ENCODE measurements at places on chromosomes 3 and 15. TPM values are rescaled to one million over a fixed set of nuclear protein-coding genes. Genes with fewer than 3 reads are reported as not detected.

DISP2 gene
- 0.39 TPM for total RNA-seq

HRH1 gene
- 0.87 TPM for total RNA-seq

NR1I2 gene
- not detected for total RNA-seq

KBTBD13 gene
- not detected for total RNA-seq

FURIN gene
- 80.0 TPM for total RNA-seq

WDR49 gene
- not detected for total RNA-seq

INSYN1 gene
- total RNA-seq, result under 0.01 TPM

NR2F2 gene
- total RNA-seq, result 23.2 TPM

GOLGA8J gene
- not detected for total RNA-seq

LSAMP gene
- not detected for total RNA-seq

CADM2 gene
- total RNA-seq, result 9.3 TPM

LIPH gene
- 1.2 TPM for total RNA-seq

REC114 gene
- total RNA-seq, result not detected

VGLL3 gene
- total RNA-seq, result 536 TPM

PROK2 gene
- not detected for total RNA-seq

KCNAB1 gene
- under 0.01 TPM for total RNA-seq

SPSB4 gene
- 0.39 TPM for total RNA-seq

SENP5 gene
- 37.7 TPM for total RNA-seq

TMCO5A gene
- total RNA-seq, result not detected

TAGLN3 gene
- total RNA-seq, result not detected

GP9 gene
- total RNA-seq, result not detected

B3GALNT1 gene
- total RNA-seq, result 14.6 TPM

SLC15A2 gene
- 9.4 TPM for total RNA-seq

CXCR6 gene
- not detected for total RNA-seq

CATSPER2 gene
- total RNA-seq, result 0.43 TPM

CYP8B1 gene
- not detected for total RNA-seq

ALDH1A2 gene
- total RNA-seq, result 4.3 TPM

CPNE4 gene
- total RNA-seq, result not detected

AP3B2 gene
- total RNA-seq, result 0.11 TPM

CYP1A2 gene
- total RNA-seq, result not detected

SLC22A14 gene
- 1.6 TPM for total RNA-seq

UROC1 gene
- not detected for total RNA-seq

BTLA gene
- total RNA-seq, result not detected

SLC28A1 gene
- not detected for total RNA-seq

OCA2 gene
- under 0.01 TPM for total RNA-seq

CASR gene
- total RNA-seq, result not detected

SMCO1 gene
- total RNA-seq, result not detected

CCR9 gene
- total RNA-seq, result not detected

TRPM1 gene
- total RNA-seq, result not detected

MINAR1 gene
- total RNA-seq, result 2.3 TPM

STAB1 gene
- 0.22 TPM for total RNA-seq

CNOT10 gene
- total RNA-seq, result 17.9 TPM

DNAH12 gene
- 0.11 TPM for total RNA-seq

DAZL gene
- total RNA-seq, result under 0.01 TPM

FETUB gene
- total RNA-seq, result not detected

CCR8 gene
- total RNA-seq, result not detected

IQCH gene
- 4.3 TPM for total RNA-seq

POLQ gene
- 2.4 TPM for total RNA-seq

ZBTB11 gene
- total RNA-seq, result 24.7 TPM

LRRC2 gene
- not detected for total RNA-seq

PLSCR5 gene
- 98.5 TPM for total RNA-seq

TRAT1 gene
- not detected for total RNA-seq

GRAMD1C gene
- total RNA-seq, result 1.6 TPM

ZNF80 gene
- total RNA-seq, result not detected

LMAN1L gene
- total RNA-seq, result 0.11 TPM

NEK10 gene
- 0.98 TPM for total RNA-seq

BLM gene
- total RNA-seq, result 4.3 TPM

CTXN2 gene
- not detected for total RNA-seq

ITIH1 gene
- not detected for total RNA-seq
